ENCODE measurements at places on chromosomes 6 and 20. TPM values are rescaled to one million over a fixed set of nuclear protein-coding genes. Genes with fewer than 3 reads are reported as not detected.

HMGCLL1 gene
- not detected for total RNA-seq

HLA-DQA1 gene
- 4.6 TPM for total RNA-seq

SLC35F1 gene
- total RNA-seq, result not detected

ETV7 gene
- 9.8 TPM for total RNA-seq

SLC2A4RG gene
- 134 TPM for total RNA-seq
